ENCODE measurements at places on chromosomes 7 and 10. TPM values are rescaled to one million over a fixed set of nuclear protein-coding genes. Genes with fewer than 3 reads are reported as not detected.

GRCh38 chr7:134031835-134032617 is 95.1 kb upstream of the LRGUK start:
- no peak for DNase-seq

DNA sequence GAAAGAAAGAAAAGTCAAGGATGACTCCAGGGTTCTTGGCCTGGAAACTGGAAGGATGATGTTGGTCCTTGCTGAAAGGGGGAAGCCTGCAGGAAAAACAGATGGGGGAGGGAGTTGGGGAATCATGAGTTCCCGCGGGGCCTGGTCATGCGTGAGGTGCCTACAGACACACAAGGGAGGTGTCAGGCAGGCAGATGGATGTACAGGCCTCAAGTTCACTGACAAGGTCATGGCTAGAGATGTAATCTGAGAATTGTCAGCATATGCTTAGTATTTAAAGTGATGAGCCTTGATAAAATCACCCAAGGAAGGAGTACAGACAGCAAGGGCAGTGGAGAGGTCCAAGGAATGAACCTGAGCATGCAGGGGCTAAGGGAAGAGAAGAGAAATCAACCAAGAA is 46.8 kb downstream of the DLG5 start:
- DNase-seq: peak; percentile 14

GRCh38 chr7:88387368-88387767 is 80.7 kb upstream of the STEAP4 start:
- no peak for DNase-seq

DNA sequence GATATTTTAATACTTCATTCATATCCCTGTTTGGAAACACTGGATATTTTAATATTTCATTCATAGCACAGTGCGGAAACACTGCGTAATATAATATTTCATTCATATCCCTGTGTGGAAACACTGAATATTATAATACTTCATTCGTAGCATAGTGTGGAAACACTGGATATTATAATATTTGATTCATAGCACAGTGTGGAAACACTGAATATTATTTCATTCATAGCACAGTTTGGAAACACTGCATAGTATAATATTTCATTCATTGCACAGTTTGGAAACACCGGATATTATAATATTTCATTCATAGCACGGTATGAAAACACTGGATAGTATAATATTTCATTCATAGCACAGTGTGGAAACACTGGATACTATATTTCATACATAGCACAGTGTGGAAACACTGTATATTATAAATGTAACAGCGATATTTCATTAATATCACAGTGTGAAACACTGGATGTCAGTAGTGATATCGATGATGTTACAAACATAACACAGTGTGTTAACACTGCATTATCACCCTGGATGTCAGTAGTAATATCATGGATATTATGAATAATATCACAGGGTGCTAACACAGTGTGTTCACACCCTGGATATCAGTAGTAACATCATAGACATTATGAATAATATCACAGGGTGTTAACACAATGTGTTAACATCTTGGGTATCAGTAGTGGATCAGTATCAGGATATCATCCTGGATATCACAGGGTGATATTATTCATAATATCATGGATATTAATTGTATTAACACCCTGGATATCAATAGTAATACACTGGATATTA is 2.9 kb upstream of the TMEM225B start:
- DNase-seq: no peak

GRCh38 chr7:105638902-105639495 is 57.7 kb upstream of the EFCAB10 start:
- no peak for DNase-seq

- DNase-seq: no peak
Measured at GRCh38 chr7:78261302-78261701, 462.7 kb downstream of the PHTF2 start.

- no peak for DNase-seq
Measured at GRCh38 chr7:152756116-152756515, 3.4 kb upstream of the ACTR3B start.

DNA sequence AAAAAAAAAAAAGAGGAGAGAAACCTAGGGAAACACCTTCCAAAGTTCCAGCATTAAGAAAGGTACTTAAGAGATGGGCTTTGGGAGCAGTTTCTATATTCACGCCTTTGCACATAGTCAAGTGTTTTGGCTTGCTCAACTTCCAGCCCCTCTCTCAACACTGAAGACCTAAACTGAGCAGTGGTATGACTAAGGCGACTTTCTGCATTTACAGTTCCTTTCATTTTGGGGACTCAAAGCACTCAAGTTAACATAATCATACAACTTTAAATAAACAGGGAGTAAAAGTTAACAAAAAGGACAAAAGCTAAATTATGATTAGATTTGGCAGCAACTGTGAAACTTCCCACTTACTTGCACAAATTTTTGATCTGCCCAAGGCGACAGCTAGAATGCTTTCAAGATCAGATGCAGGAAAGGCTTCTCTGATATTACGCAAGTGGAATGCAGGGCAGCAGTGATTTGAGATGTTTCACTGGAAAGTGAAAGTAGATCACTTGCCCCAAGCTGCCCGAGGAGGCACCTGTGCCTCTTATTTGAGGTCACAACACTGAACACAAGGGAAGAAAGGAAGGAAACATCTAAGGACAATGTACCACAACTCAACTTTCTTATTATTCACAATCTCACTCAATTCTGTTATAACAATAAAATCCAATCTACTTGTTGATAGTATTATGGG is 199.5 kb downstream of the SKAP2 start:
- DNase-seq: no peak

DNA sequence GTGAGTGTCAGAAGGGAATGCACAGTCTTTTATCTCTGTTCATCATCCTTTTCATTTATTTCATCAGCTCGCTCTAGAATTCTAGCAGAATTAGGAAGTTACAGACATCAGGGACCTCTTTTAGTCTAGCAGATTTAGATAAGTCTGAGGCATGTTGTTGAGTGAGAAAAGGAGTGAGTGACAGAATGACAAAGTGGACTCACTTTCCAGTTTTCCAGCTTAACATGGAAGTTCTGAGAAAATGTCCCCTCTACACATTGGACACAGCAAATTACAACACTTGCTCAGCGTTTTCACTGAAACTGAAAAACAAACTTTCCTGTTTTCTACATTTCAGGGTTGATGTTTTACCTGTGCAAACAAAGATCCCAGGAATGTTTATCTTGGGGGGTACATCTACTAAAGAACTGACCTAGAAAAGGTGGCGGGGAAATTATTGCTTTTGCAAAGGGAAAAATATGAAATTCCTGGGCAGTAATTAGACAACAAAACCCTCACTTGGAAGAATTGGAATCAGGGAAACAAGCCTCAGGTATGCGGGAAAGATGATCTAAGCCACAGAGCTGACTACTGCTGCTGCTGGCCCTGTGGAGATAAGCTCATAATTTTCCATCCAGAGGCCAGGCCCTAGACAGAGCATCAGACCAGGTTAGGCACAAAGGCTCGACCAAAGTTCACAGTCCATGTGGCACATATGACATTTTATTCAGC is 14.6 kb upstream of the CYP3A5 start:
- no peak for DNase-seq

GRCh38 chr7:7739204-7740036 is 21.0 kb upstream of the RPA3 start:
- DNase-seq: no peak

Gene MSS51
- 0.41 TPM for total RNA-seq

Gene MMD2
- not detected for total RNA-seq

Gene ABCA13
- total RNA-seq: 6.3 TPM

Gene TAC1
- not detected for total RNA-seq
